ENCODE measurements at places on chromosomes 2 and 18.
A peak's percentile ranks its signal among the peaks of the same experiment; 100 is the strongest.

GRCh38 chr2:9360701-9361100 lies 62.6 kb downstream of the ITGB1BP1 start:
- DNase-seq = no peak

GRCh38 chr2:222307978-222308730 lies 9.4 kb upstream of the PAX3 start:
- DNase-seq = no peak

- no peak for DNase-seq
Observed at GRCh38 chr2:233428438-233428837, 74.1 kb downstream of the DGKD start.

DNA sequence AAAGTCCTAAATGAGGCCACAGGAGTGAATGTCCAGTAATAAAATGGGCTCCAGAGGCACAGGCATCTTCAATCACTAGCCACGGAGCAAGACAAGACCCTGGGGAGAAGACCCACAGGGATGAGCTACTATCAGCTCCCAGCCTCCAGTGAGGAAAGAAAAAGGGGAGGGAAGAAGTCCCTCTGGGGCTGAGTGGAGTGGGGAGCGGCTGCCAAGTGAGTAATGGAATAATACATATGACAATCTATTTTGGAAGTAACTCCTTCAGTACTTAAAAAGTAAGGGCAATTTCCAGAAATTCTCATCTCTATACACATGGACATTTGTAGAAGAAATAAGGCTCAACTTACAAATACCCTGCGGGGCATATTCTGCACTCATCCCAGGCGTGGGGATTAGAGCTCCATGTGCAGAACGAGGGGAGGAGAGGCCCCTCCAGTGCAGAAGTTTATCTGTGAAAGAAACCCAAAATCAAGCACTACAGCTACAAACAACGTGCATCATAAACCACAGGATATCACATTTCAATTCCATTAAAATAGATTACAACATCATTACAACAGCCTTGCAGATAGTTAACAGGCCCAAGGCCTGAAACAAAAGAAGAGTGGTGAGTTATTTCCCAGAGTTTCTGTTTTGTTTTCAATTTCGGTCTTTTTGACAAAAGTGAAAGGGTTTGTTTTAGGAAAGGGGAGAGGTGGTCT lies 84.9 kb downstream of the BCL11A start:
- DNase-seq = peak; percentile 42

DNA sequence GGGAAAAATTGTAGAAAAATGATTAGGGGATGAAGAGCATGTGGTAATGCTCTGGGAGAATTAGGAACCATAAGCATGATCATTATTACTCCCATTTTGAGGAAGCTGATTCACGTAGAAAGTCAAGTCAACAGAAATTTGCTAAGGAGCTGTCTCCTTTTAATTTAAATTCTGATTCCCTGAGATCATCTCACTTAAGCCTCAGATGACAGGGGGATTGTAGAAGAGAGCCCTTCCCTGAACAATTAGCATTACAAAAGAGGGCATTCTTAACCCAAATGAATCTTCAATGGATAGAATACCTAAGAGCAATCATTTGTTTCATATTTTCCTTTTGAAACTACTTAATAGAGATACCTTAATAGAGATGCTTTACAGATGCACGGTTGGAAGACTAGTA lies 267.9 kb downstream of the NYAP2 start:
- no peak for DNase-seq

GRCh38 chr2:21658269-21658668 lies 534.5 kb downstream of the TDRD15 start:
- no peak for DNase-seq

GRCh38 chr18:79940126-79940813 lies 11.2 kb downstream of the SLC66A2 start:
- no peak for DNase-seq

- DNase-seq = no peak
Observed at GRCh38 chr2:191930205-191930604, 83.3 kb upstream of the CAVIN2 start.

GRCh38 chr2:200380833-200381542 lies 74.5 kb downstream of the SPATS2L start:
- DNase-seq = peak; percentile 68

- DNase-seq = no peak
Observed at GRCh38 chr18:48668466-48669179, 129.8 kb downstream of the CTIF start.

All from hematopoietic multipotent progenitor cell treated with erythropoietin and hydrocortisone succinate and interleukin-3 and kit ligand, for 4 days (in vitro differentiated cells).